Breast epithelium (tissue), 4 donors: ENCODE measurements at places on chromosomes 2 and 18. TPM values are rescaled to one million over a fixed set of nuclear protein-coding genes. Genes with fewer than 3 reads are reported as not detected.

DNA sequence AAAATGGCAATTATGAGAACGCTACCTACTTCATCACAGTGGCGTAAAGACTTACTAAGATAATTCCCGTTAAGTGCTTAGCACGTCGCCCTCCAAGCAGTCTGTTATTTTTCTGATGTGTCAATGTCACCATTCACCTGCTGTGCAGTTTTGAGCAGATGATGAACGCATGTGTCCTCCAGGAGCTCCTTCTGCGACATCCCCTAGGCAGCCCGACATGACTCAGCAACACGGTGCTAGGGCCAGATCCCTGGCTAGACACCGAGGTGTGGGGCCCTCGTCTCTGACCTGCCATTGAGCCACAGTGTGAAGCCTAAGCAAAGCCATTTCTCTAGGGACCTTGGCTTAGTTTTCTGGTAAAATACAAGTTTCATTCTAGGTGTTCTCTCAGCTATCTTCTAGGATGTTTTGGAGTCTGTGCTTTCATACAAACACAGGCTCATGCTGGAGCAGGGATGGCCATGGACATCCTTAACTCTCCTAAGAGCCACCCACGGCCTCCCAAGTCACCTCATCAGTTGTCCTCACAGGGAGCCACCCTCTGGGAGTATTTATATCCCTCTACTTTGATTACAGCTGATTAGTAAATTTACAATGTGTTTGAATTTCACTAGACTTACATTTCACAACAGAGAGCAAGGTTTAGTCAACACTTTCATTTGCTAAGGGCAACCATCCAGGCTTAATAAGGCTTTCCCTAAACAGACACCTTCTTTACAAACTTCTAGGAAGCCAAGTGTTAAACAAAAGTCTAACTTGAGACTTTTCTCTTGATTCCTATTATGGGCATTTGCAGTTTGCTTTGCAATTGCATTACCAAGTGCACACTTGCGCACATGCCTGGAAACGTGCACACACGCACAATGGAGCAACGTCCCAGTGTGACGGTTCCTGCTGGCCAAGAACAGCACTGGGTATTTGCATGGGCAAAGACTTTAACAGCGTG is 376.8 kb upstream of the ID2 start:
- DNase-seq, result no peak

The REG3A gene
- not detected for total RNA-seq

The ZSWIM2 gene
- total RNA-seq, result 0.32 TPM

The LONRF2 gene
- total RNA-seq, result 24.9 TPM

The RTP5 gene
- not detected for total RNA-seq
